ENCODE measurements at places on chromosomes 11 and 22.

- no peak for DNase-seq
Measured at GRCh38 chr22:28952857-28953256, 69.5 kb downstream of the ZNRF3 start.

- DNase-seq: no peak
Measured at GRCh38 chr11:63816732-63817131, 3.5 kb downstream of the SPINDOC start.

DNA sequence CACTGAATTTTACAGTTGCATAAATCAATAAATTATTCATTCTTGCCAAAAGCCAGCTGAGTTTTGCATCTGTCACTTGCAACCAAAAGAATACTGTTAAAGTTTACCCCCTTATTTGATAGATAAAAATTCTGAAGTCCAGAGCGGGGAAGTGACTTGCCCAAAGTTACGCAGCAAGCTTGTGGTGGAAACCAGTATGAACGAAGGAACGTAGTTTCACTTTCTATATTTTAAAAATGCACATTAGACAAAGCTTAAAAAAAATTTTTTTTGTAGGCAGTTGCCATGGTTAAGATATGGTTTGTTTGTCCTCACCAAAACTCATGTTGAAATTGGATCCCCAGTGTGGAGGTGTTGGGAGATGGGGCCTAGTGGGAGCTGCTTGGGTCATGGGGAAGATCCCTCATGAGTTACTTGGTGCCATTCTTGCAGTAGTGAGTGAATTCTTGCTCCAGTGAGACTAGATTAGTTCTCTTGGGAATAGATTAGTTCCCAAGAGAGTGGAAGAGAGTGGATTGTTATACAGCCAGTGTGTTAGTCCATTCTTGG is 46.3 kb upstream of the SEZ6L start:
- no peak for DNase-seq

GRCh38 chr11:60950933-60951605 is 907 bp downstream of the SLC15A3 start:
- peak; percentile 9 for DNase-seq

Data from effector CD8-positive, alpha-beta T cell (primary cell).